Fibroblast of gingiva (primary cell): ENCODE measurements at places on chromosomes 12 and 14.
A peak's percentile ranks its signal among the peaks of the same experiment; 100 is the strongest.

DNA sequence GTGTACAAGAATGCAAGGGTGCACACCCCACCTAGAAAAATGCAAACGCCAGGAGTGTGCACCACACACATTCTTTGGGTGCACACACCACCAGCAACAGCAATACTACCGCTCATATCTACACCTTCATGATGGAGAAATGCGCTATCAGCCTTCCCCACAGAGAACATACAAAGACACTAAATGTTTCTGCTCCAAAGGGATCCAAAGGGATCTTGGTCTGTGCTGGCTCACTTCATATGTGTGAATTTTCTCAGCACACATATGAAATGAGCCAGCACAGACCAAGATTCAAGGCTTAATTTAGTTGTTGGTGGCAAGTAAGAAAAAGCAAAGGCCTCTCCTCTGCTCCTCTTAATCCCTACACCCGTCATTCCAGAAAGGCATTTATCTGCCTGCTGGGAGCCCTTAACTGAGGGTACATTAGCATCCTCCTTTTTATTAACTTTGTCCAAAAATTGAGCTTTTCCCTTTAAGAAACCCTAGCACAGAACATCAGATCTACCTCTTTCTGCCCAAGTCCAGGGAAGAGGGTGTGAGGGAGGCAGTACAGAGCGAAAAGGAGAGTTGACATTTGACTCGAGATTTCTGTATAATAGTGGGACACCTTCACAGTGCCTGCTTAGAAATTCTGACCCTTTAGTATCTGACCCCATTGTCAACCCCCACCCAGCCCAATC is 8.3 kb downstream of the BMP4 start:
- DNase-seq: no peak

DNA sequence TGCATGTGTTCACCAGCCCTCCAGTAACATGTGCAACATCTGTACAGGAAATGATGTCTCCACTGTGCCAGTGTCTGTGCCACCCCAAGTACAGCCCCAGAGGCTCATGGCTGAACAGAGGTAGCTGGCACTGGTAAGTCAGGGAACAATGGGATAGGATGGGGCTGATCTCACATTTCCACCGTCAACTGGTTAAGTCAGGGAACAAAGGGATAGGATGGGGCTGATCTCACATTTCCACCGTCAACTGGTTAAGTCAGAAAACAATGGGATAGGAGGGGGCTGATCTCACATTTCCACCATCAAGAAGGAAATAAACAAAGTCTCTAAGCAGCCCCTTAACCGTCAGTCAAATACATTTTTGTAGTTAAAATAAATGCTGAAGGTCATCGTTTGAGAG is 246.6 kb downstream of the TMEM132D start:
- no peak for DNase-seq

DNA sequence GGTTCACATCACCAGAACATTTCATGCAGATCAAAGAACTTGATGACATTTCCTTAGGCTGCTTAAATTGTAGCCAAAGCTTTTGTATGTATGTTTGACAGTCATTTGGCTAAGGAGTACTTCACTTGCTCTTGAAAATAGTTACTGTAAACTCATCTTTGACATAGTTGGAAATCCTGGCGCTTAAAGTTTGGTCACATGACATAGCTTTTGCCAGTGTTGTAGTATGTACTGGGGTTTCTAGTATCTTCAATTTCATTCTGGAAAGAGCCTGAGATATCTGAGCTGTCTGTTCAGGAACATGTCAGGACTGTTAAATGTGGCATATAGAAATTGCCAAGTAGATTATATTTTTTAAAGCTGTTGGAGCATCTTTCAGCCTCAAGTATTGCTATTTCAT is 55.7 kb downstream of the WDR20 start:
- peak; percentile 30 for DNase-seq

GRCh38 chr14:51867741-51868140 is 7.3 kb downstream of the GNG2 start:
- peak; percentile 50 for DNase-seq

- no peak for DNase-seq
These were observed 898 bp downstream of the SDSL start for GRCh38 chr12:113422886-113423669.

DNA sequence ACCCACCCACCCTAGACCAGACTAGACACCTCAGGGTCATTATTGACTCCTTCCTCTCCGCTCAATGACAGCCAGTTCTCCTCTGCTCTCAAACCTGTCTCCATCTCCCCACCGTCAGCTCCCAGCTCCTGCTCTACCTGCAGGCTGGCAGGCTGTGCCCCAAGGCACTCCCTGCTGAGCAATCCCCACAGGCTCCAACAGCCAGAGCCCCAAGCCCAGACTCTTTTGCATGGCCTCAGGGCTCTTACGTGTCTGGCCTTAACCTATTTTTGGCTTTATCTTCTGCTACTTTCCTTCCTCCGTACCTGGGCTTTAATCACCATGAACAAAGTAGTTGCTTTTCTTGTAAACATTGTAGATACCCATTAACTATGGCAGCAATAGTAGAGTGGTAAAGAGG is 162.9 kb upstream of the PRMT8 start:
- no peak for DNase-seq

DNA sequence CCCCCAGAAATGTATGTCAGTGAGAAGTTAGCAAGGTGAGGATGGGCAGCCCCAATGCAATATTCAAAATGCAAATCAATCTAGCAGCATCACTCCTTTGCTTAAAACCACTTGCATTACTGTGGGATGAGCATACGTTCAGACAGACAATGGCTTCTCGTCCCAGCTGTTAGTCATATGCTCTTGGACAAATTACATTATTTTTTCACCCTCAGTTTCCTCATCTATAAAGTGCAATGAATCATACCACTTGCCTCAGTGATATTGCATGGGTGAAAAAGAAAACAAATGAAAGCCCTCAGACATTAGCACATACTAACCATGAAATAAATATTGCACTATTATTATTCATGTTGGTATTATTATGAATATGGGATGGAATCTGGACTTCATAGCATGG is 132.3 kb downstream of the C12orf75 start:
- no peak for DNase-seq

DNA sequence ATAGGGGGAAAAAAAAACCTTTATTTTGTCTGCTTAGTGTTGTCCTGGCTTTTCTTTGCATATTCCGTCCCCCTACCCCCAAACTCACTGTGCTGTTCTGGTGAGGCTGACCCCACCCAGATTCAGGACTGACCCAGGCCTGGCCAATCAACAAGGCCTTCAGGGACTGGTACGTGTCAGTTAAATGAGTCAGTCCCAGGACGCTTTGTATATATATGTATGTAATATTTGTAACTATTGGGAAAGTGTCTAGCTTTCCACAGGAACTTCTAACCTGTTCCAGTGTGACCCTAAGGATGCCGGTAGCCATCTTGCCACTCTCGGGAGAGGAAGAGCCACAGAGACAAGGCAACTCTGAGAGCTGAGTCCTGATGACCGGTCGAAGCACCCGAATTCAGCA is 107.4 kb downstream of the VCPKMT start:
- DNase-seq: peak; percentile 31

GRCh38 chr14:63193236-63193635 is 11.0 kb upstream of the RHOJ start:
- no peak for DNase-seq

DNA sequence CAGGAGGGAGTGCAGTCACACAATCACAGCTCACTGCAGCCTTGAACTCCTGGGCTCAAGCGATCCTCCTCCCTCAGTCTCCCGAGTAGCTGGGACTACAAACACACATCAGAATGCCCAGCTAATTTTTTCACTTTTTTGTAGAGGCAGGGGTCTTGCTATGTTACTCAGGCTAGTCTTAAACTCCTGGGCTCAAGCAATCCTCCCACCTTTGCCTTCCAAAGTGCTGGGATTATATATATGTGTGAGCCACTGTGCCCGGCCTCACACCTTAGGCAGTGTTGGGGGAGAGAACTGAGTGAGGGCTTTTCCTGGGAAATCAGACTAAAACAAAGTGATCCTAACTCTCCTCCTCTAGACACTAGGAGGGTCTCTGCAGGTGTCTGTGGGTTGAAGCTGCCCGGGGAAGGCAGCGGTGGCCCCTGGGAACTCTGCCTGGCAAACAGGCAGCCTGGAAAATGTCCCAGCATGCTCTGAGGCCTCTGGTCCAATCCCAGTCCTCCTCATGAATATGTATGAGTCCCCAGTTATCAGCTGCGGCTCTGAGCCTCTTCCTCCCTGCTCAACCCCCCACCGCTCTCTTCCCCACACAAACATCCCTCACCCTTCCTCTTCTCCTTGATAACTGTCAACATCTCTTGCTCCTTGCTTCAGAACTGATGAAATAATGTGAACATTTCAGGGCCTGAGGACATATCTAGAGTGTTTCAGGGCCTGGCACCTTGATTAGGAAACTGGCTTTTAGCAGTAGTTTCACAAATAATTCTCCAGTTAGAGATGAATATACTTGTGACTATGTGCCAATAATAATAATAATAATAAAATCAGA is 7.9 kb upstream of the NAA25 start:
- peak; percentile 39 for DNase-seq

- DNase-seq: no peak
These were observed 15.3 kb downstream of the FAM222A start for GRCh38 chr12:109728921-109729320.

DNA sequence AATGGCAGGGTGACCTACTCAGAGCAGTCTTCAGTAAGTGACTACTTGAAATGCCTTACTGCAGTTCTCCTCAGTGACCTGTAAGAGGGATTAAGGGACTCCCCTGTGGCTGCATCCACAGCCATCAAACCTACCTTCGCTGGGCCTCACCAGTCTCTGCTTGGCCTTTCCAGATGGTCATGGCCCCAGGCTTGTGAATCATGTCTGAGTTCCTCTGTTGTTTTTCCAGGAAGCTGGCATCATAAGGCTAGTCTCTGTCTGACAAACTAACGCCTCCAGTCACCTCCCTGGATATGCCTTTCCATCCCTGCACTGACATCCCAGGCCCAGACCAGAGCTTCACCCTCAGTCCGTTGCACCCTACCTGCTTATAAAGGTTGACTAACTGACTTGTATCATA is 14.0 kb downstream of the RNASE2 start:
- no peak for DNase-seq

- DNase-seq: no peak
These were observed 289.5 kb upstream of the E2F7 start for GRCh38 chr12:77354766-77355362.

DNA sequence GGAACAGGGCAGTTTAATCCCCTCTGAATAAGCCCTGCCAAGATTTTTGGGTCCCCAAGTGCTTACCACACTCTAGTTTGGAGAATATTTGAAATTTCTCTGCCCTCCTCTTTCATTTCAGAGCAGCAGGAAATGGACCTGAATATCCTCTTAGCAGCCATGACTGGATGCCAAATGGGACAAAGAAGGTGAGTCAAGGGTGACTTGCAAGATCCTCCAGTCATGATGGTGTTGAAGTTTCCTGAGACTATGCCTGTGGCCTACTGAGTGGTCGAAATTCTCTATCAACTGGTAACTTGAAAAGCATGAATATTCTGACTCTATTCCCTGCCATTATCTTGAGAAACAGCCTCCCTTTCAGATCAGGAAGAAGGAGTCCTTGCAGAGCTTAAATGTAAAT is 1674.7 kb upstream of the SEL1L start:
- no peak for DNase-seq

DNA sequence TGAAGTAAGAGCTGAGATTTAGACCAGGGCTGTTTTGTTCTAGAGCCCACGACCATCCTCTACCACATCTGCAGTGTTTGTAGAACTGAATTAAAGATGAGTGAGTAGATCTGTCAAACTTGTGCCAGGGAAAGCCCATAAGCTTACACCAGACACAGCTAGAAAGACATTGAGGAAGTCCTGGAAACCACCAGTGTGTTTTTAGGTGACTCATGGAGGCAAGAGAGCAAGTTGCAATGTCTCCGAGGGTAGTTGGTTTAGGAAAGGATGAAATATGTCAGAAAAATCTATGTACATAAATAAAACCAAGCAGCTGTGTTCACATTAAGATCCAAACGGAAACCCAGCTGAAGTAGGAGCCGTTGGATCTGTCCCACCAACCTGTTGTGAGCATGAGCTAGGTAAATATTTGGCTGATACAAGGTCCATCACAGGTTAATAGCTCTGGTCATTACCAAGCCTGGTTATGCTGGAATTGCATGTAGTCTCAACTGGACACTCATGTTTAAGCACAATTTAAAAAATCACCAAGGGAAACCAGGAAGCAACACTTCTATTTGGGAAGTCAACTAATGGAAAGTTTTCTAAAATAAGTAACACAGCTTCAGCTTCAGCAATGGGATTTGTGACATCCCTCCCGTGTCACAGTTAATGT is 49.9 kb upstream of the PLEKHG3 start:
- peak; percentile 63 for DNase-seq

GRCh38 chr14:31340297-31341063 is 79.9 kb downstream of the HEATR5A start:
- peak; percentile 2 for DNase-seq

DNA sequence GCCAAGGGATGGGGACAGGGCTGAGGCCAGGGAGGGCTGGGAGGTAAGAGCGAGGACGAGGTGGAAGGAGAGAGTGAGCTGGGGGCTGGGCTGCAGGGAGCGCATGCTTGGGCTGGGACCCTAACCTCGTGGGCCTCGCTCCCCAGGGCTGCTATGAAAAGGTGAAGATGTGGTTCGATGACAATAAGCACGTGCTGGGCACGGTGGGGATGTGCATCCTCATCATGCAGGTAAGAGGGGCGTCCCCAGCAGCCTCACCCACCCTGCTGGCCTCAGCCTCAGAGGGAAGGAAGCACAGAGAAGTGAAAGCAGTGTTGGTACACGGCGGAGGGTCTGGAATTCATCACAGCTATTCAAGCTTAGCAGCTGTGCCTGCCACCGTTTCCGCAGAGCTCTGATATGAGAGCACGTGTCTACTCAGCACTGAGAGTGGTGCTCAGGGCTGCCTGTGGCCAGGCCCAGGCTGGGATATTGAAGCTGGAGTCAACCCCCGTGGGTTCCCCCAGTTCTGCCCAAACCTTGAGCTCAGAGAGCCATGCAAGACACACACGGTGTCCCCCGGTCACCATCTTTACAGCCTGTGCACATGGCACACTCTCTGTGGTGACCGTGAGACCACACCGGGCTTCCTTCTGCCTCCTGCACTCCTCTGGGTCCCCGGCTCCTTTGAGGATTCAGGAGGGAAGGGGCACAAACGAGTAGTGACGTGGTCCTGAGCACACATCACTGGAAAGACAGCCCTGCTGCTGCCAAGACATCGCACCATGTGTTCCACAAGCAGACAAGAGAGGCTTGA is 204.6 kb downstream of the TSPAN9 start:
- DNase-seq: no peak

- no peak for DNase-seq
These were observed 26.0 kb downstream of the ASPG start for GRCh38 chr14:104111301-104112112.
